Activated CD4-positive, alpha-beta T cell treated with anti-CD3 and anti-CD28 coated beads for 4 hours (primary cell): ENCODE measurements at places on chromosomes 2 and 18.

- DNase-seq = no peak
Measured at GRCh38 chr18:70058916-70059315, 111.2 kb upstream of the CD226 start.

DNA sequence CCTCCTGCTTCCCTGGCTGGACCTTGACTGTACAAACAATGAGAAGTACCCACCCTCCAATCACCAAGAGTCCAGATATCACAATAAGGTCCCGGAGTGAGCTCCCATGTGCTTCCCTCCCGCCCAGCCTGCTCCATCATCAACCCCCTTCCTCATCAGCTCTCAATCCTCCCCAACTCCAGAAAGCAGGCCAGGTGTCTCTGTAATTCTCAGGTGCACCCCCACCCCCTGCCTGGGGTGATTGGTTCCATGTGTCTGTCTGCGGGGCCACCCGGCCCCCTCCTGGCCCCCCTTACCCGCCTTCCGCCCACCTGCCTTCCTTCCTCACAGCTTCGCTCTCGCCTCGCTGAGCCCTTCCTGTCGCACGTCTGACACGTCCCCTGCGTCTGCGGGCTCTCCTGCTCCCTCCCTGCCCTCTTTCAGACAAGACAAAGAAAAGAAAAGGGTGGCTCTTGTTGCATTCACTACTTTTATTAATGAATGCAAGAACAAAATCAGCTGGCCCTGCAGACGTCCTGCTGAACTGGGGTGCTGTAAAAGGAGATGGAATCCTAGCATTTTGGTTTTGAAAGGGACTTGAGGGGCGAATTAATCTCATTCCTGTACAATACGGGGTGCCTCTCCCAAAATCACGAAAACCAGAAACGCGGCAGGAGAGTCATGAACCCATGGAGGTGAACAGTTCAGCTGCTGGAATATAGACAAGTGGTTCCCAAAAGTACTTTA lies 26.5 kb upstream of the IGFBP2 start:
- peak; percentile 26 for DNase-seq

- DNase-seq = no peak
Measured at GRCh38 chr2:62526531-62527381, 20.8 kb upstream of the TMEM17 start.

DNA sequence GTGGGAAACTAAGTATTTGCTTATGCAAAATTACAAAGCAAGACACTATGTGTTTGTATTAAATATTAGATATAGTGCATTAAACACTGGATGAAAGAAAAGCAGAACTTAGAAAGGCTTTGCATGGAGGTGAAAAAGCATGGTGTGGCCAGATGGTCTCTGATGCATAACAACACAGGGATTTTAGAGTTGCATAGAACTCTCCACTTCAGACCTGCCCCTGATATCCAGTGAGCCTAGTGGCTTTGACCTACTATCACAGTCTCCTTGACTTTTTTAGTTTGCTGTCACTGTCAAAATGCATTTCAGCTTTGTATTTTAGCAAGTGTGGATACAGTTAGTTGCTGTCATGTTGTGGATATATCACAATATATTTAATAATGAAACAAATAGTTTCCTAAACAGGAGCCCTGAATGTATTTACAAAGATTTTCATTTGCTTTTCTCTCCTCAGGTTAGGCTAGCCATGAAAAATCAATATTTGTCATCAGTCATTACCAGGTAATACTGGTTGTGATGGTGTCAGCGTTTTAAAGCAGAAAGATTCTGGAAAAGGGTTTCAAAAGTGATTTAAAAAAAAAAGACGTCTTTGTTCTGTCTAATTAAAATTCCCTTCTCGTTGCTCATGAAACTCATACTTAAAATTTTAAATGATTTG lies 5.2 kb downstream of the CSRNP3 start:
- DNase-seq = no peak

DNA sequence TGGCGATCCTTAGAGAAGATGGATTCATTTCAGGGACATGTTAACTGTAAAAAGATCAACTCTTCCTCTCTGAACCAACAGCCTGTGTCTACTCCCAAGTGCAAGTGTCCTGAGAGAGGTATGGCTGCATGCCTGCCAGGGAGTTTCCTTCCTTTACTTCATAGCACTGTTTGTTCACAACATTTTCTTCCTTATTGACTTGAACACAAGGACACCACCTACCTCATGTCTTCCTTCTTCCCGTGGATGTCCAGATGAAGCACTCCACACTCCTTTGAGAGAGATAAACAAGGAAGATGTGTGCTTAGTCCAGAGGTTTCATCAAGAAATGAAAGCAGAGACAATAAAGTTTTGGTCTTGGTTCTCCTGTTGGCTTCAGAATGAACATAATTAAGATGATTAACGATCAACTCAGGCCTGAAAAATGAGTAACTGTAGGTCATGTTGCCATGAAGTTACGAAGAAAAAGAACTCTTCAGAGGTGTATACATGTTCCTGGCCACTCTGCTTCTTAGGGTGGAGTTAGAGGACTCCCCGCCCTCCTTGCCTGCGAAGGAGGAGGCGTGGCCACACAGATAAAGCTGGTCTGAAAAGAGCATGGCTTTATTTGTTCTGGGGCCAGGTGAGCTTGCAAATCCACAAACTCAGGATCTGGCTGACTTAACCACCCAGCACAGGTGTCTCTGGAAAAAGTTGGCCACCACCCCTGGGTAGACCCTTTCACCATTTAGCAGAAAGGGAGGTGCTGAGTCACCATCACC lies 155.0 kb upstream of the KCTD1 start:
- no peak for DNase-seq

DNA sequence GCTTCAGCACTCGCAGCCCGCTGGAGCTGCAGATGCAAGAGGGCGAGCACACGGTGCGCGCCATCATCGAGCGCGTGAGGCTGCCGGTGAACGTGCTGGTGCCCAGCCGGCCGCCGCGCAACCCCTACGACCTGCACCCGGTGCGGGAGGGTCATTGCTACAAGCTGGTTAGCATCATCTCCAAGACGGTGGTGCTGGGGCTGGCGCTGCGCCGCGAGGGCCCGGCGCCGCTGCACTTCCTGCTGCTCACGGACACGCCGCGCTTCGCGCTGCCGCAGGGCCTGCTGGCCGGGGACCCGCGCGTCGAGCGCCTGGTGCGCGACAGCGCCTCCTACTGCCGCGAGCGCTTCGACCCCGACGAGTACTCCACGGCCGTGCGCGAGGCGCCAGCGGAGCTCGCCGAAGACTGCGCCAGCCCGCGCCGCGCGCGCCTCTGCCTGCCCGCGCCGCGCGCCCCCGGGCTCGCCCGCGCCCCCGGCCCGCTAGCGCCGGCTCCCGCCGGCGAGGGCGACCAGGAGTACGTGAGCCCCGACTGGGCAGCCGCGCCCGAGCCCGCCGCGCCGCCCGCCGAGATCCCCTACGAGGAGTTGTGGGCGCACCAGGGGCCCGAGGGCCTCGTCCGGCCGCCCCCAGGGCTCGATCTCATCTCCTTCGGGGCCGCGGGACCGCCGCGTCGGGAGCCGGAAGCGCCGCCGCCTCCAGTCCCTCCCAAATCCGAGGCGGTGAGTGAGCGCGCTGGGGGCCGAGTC lies 11.8 kb downstream of the GAREM2 start:
- peak; percentile 84 for DNase-seq

DNA sequence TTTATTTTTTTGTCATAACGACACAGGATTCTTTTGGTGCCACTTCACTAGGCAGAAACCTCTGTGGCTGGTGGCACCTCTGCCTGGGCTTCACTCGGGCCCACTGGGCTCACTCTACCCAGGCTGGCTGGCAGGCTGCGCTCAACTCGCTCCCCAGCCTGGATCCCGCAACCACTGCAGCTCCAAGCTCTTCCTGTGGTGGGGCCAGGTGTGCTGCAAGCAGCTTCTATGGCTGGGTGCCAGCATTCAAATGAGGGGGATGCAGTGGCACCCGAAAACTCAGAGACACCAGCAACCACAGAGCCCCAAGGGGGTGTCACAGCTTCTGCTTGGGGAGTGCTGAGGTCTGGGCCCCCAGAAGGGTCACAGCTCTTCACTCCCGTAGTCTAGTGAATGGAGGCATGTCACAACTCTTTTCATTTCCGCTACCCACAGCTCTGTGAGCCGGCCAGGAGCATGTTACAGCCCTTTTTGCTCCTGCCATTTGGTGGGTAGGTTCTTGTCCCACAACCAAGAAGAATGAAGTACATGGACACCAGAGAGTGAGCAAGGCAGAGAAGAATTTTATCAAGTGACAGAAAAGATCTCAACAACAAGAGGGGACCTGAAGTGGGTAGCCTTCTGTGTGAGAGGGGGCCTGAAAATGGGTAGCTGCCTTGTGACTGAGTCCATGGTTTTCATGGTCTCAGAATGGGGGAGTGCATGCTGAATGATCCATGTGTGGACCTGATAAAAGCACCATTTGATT lies 170.1 kb downstream of the UBR3 start:
- no peak for DNase-seq
